Ascending aorta (tissue), 2 donors: ENCODE measurements at places on chromosomes 16 and 17. TPM values are rescaled to one million over a fixed set of nuclear protein-coding genes. Genes with fewer than 3 reads are reported as not detected.

GRCh38 chr17:32519228-32520103, 32.7 kb downstream of the CDK5R1 start:
- DNase-seq: no peak

DNA sequence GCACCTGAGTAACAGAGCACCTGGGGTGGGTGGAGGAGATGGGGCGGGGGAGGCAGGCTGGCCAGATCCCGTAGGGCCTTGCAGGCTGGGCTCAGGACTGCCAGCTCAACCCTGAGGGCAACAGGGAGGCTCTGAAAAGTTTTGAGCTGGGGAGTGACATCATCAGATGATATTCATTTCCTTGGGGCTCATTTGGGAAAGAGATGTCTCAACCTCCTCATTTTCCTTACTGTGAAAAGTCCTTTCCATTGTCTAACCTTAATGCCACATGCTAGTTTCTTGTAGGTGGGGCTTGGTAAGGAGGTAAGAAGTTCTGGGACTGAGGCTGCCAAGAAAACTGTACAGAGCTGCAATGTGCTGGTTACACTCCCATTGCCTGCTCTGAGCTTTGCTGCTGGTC, 3.7 kb downstream of the TNS4 start:
- no peak for DNase-seq

The NPIPA8 gene
- not detected for total RNA-seq

- no peak for DNase-seq
These were observed 105.3 kb downstream of the IRX5 start for GRCh38 chr16:55035956-55036355.

DNA sequence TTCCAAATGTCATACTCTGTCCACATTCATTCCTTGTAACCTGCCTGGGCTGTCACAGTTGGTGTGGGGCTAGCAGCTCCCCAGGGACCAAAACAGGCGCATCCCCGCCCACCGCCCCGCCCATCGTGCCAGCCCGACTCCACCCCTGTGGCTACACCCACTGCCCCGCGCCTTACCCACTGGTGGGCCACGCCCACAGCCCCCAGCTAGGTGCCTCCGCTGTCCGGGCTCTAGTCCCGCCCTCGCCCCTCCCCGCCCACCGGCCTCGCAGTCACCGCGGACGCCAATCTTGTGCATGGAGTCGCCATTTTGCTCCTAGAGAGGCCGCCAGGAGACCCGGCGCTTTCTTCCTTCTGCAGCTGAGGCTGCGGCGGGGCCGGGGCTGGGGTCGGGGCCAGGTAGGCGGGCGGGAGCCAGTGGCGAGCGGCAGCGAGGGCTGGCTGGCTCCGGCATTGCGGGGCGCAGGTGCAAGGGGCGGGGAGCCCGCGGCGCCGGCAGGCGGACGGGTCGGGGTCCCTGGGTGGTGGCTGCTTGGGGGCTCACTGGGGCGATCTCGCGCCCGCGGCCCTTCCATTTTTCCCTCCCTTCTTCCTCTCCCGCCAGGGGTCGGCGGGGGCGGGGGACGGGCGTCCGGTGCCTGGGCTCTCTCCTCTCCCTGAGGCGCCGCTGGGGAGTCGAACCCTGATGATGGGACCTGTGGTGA, at the start of gene PRPSAP2:
PRPSAP2 (plus strand) TSS at position 268 of the 703 bp plus-strand sequence. CDS start 7,703 bp downstream, outside the sequence.
- peak; percentile 80 for DNase-seq

DNA sequence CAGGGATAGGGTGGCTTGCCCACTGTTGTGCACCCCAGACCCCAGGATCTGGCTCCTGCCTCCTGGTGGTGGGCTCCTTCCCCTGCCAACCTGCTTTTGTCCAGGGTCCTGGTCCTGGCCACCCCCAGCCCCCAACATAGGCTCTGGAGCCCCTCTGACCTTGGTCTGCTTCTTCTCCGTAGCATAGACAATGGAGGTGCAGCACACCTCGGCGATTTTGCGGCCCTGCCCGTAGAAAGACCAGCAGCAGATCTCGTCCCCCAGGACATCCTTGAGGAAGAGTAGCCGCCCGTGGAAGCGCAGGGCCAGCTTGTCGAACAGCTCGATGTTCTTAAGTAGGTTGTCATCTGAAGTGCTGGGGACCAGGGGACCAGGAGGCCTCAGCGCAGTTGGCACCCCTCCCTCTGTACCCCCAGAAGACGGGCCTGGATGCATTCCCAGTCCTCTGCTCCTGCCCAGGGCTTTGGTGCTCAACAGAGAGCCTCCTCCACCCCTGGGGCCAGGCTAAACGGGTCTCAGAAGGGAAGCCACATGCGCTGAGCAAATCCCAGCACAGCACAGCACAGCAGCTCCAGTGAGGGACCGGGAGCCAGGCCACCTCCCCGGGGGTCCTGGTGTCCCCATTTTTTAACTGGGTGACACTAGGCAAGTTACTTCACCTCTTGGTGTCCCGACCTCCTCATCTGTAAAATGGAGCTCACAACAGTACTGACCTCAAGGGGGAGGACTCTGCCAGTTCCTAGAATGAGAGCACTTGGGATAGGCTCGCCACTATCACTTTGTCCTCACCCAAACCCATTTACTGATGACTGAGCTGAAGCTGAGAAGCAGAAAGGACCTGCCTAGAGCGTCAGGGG, 10.8 kb downstream of the ASPHD1 start:
- DNase-seq: no peak

GRCh38 chr17:43641416-43641815, 20.3 kb downstream of the MEOX1 start:
- DNase-seq: no peak
